GM19239 (cell line): ENCODE measurements at places on chromosomes 7 and 10.

GRCh38 chr10:123548770-123549169, 117.4 kb upstream of the GPR26 start:
- no peak for DNase-seq

DNA sequence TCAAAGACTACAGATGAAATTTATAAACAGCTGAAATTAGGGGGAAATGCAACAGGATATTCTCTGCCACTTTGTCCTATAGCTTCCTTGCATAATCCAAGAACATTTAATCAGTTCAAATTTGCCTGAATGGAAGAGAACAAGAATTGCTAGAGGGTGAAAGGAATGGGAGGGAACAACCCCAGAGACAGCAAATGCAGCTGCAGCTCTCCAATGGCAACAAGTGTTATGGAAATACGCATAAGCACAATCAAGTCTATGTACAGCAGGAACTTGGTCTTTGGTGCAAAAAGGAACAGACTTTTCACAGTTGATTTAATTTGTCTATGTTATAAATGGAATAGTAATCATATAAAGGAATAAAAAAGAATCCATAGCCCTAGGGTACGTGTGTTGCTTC, 269.0 kb upstream of the ETV1 start:
- DNase-seq: no peak

DNA sequence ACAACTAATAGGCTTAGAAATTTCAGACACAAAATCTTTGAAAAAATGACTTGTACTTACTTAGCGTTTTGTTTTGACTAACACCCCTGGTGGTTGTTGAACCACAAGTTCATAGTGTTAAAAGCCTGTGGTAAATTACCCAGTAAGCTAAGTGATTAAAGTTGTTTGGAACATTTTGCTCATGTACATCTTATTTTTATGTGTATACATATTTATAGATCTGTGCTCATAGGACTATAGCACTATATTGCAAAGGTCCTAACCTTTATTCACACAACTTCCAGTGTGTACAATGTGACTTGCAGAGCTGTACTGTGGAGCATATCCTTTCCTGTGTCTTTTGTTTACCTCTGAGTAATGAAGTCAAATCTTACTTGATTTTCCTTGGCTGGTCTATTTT, 79.6 kb downstream of the BMPR1A start:
- no peak for DNase-seq

DNA sequence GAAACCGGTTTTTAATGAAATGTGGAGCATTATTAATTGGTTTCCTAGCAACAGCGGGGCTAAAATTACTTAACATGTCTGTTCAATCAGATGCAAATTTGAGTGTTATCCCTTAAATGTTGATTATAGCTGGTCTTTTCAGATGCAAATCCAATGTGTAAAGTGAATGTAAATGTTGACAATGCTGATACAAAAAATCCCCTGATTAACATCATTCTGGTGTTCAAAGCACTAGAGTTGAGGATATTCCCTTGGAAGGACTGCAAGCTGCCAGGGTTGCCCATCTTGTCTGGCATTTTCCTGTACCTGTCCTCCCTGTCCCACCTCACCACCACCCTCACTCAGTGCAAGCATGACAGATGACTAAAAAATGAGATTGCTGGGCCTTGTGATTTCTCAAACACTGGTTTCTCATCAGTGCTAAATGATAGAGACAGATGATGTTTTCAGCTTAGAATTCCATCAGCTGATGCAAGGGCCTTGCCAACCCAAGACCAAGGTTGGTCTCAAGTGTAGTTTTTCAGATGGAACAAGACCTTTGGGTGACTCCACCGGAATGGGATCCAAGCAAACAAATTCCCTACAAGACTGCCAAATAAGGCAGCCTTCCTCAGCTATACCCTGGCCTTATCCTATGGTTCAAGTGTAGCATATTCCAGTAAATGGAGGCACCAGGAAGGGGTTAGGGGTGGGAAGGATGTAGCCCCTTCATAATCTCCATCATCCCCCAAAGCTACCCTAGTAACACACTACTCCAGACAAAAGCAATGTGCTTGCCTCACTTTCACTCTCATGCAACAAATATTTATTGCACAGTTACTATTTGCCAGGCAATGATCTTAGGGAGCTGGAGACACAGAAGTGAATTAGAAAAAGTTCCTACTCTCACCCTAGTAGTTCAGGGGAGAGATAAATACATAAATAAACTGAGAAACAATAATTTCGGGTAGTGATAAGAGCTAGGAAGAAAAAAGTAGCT, 54.9 kb downstream of the JAZF1 start:
- DNase-seq: no peak

GRCh38 chr10:117884592-117884991, 162.1 kb downstream of the RAB11FIP2 start:
- DNase-seq: no peak

DNA sequence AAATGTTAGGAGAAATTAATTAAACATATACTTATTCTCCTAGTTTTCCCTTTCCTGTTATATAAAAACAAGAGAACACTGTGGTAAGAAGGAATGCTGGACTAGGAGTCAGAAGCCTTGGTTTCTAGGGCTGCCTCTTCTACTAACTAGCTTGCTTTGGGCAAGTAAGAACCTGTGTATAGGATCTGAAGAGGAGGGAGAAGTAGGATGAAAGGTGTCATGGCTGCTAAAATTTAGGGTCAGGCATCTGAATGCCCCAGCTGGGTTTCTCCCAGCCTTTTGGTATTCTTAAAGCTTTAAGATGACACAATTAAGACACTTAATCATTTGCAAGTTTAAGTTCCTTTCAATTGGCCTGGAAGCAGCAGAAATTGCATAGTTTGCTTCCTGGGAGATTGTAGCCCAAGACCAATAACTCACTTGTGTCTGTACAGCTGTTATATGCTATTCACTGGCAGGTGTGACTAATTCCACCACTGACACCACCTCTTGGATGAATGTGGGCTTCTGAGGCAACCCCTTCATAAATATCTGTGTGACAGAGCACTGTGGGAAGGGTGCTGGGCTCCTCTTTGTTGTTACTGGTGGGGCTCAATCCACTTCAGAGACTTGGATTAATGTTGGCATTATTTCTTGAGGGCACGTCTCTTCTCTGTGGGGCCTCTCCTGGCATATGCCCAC, 137.2 kb downstream of the LRMDA start:
- DNase-seq: no peak

GRCh38 chr10:93452143-93452542, 30.0 kb downstream of the MYOF start:
- DNase-seq: no peak
